G401 (cell line): ENCODE measurements at places on chromosomes 4 and X.

GRCh38 chr4:145580906-145581305 lies 38.3 kb upstream of the MMAA start:
- no peak for DNase-seq

DNA sequence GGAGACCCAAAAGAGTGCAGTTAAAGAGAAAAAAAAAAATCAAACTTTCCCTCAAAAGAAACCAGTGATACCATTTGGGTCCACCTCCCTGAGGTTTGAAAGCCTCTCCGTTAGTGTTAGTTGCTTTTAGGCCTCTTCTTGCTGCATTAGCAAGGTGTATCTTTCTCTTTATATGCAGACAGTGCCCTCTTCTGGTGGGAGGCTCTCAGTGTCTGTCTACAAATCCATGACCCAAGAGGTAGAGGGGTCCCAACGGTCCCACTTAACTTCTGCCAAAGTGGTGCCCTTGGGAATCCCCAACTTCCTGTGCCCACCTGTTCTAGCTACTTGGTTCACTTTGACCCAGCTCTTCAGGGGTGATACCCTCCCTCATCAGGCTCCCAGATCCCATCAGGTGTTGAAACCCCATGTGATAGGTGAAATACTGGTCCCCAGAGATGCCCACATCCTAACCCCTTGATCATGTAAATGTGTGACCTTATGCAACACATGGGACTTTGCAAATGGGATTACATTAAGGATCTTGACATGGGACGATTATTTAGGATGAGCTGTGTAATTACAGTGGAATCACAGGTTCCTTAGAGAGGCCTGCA lies 63.7 kb upstream of the CD99 start:
- no peak for DNase-seq

GRCh38 chr4:177255359-177255758 lies 54.3 kb upstream of the NEIL3 start:
- DNase-seq, result no peak

GRCh38 chr4:172147687-172148086 lies 334.5 kb downstream of the GALNTL6 start:
- no peak for DNase-seq

DNA sequence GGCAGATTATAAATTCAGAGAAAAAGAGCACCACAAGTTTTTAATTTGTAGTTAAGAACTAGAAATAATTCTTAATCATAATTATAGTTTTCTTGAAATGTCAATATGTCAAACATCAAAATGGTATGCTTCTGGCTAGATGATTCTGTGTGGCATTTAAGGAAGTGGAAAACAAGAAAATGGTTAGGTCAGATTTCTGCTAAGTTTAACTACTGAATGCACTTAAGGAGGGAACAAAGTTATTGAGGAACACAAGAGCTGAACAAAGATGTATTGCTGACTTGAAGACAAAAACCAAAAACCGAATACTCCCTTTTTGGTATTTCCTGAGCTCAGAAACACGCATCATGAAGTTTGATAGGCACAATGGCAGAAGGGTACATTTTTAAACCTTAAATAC lies 58.7 kb upstream of the GPR34 start:
- no peak for DNase-seq

- DNase-seq, result no peak
These were observed 292.4 kb downstream of the PPP1R2C start for GRCh38 chrX:42485601-42486000.

DNA sequence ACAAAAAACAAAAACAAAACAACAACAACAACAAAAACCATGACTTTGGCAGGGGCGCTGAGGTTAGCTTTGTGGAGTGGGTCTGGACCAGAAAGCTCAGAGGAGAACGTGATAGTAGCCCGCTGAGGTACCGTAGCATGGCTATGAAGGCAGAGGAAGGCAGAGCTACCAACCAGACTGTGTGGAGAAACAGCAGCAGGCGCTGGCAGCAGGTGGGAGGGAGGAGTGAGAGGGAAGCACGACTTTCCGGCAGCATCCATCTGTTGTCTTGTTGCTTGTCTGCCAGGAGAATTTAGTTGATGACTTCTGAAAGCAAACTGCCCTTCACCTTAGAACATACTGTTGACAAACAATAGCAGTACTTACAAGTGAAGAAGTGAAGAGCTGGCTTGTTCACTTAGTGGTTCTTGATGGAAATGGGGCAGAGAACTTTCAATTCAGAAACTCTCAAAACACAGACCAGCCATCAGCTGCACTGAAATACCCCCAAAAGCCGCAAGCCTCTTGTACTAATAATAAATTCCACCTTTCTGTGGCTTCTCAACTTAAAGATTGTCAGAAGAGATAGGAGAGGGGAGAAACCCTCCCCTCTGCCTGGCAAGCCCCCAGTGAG lies 447.2 kb downstream of the SLITRK2 start:
- peak; percentile 67 for DNase-seq

- DNase-seq, result no peak
These were observed 2.7 kb downstream of the LRBA start for GRCh38 chr4:151012376-151012775.

GRCh38 chr4:172758586-172759340 lies 409.8 kb upstream of the GALNT7 start:
- no peak for DNase-seq

- no peak for DNase-seq
These were observed 90.4 kb upstream of the RASGEF1B start for GRCh38 chr4:81562093-81562492.

GRCh38 chr4:110897784-110898183 lies 274.9 kb upstream of the PITX2 start:
- no peak for DNase-seq

GRCh38 chr4:2813446-2814405 lies 20.8 kb downstream of the SH3BP2 start:
- DNase-seq, result no peak

DNA sequence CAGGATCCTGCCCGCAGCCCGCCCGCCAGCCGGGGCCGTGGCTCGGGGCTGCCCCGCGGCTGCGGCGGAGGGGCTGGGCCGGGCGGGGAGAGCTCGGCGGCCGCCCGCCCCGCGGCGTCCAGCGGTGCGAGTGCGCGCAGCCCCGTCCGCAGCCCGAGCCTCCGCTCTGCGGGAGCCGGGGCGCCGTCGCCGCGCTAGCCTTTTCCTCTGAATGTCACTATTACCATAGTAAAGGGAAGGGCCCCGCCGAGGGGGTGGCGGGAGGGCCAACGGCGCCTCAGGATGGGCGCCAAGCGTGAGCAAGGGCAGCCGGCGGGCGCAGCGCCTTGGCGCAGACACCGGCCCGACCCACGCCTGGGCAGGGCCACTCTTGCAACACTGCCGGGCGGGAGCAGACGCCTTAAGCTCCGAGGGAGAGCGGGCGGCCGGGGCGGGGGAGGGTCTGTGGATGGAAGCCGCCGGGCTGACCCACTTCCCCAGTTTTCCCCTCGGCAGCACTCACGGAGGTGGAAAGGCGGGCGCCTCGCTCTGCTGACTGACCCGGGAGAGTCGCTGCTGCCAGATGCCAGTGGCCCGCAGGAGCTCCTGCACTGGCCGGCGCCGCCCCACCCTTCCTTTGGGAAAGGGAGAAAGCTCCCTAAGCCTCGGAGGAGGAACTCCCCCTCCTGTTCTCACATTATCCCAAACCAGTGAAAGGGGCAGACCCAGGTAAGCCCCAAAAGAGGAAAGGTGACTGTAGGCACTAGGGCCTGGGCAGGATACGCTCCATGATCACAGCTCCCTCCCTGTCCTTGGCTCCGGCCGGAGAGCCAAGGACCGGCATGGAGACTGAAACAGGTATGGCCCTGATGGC lies 329.4 kb downstream of the HNRNPD start:
- peak; percentile 56 for DNase-seq

- no peak for DNase-seq
These were observed 3.7 kb downstream of the MYOZ2 start for GRCh38 chr4:119139311-119139710.

DNA sequence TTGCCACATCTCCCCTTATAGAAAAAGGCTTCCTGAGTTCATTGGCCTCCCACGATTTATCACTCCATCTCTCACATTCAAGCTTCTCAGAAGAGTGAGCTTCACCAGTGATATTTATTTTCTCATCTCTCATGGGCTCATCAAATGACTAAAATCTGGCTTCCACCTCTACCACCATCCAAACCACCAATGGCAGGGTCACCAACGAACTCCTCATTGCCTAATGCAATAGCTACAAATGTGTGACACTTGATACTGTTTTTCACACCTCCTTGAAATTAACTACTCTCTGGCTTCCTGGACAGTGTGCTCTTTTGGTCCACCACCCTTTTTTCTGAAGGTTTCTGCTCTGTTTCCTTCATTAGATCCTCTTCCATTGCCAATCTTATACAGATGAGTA lies 129.0 kb downstream of the SH2D1A start:
- DNase-seq, result no peak

GRCh38 chr4:138981930-138982390 lies 33.6 kb upstream of the NOCT start:
- peak; percentile 23 for DNase-seq
